ENCODE measurements at places on chromosomes 1 and 21.

DNA sequence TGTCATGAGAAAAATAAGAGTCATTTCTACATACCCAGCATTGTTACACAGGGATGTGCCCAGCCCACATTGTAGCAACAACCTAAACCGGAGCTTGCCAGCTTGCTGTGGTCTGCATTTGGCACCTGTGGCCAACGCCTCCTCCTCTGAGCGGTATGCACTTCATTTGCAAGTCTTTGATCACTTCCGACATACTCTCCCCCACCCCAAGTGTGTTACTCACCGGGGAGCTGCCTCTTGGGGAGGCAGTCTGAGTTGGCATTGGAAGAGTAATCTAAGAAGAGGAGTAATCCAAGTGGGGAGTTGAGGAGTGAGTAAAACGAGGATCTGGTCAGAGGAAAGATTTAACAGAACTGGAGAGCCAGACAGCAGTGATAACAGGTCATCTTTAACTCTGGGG lies 3.8 kb downstream of the BCL9 start:
- no peak for DNase-seq

- DNase-seq = no peak
Measured at GRCh38 chr1:182410620-182411273, 10.3 kb upstream of the TEDDM1 start.

- DNase-seq = no peak
Measured at GRCh38 chr1:247216261-247216660, 39.6 kb upstream of the VN1R5 start.

DNA sequence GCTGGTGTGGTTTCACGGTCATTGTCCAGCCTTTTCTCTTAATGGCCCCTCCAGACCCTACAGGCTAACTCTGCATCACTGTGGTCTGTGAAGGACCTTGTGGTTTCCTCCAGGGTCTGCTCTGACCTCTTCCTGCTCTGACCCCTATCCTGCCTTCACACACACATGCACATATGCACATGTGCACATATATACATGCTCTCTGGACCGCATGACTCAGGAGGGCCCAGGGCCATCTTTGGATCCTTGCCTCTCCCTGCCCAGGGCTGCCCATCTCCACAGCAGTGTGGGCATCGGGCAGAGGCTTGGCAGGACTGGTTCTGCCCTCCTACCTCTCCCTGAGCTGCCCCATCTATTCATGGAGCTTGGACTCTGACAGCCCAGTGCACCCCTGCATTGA lies 510.9 kb downstream of the PTPRU start:
- DNase-seq = no peak

DNA sequence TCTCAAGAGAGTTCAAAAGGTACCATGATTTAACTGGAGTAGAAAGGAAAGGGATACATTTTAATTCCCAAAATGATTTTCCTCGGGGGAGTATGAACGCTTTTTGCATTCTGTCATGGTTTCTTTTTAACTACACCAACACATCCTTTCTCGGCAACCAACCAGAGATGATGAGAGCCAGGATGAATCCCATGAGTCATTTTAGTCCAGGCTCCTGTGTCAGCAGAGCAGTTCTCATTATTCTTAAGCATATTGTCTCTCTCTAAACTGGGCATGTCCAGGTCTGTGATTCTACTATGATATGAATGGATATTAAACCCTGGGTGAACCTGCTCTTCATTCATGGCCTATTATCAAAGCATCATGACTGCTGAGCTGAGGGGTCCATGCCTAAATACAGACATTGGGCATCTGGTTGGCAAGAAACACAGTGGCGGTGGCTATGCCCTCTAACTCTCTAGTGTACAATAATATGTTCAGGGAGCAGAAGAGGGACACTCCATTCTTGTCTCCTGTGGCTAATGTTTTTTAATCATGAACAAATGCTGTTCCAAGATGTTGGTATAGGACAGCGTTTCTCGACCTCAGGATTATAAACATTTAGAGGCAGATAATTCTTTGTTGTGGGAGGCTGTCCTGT lies 124.3 kb upstream of the ESRRG start:
- no peak for DNase-seq

- DNase-seq = peak; percentile 75
Measured at GRCh38 chr1:47333922-47334764, 553 bp downstream of the CMPK1 start.

DNA sequence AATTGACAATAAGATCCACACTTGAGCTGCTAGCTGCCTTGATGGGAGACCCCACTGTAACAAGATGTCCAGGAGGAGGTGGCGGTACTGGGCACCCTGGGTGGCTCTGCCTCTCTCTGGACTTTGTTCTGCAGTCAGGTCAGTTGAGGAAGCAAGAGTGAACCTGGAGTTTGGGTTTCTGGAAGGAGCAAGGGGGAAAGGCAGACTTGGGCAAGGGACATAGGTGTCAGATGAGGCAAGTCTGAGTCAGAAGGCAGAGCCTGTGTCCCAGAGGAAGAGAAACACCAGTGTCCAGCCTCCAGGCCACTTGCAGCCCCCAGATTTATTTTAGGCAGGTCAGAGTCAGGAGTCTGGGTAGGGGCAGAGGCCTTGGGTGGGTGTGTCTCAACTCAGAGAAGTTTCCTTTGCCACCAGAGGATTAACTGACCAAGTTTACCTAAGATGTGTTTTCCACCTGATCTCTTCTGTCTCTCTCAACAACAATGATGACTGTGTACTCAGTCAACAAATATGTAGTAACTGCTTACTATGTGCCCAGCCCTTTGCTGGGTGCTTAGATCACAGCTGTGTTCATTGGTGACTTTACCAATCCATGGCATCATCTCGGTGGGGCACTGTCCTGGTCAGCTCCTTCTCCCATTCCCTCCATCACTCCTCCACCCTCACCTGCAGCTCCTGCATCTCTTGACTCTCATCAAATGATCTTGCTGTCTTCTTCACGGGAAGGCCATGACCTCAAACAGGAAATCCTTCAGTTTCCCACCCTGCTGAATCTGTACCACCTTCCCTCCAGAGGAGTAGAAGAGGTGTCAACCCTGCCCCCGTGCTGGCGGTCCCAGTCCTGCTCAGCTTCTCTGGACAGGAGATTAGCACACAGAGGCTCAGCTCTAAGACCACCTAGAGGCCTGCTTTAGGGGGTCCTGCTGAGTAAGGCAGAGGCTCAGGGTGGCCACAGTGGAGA lies 36.6 kb downstream of the ELF3 start:
- DNase-seq = no peak

DNA sequence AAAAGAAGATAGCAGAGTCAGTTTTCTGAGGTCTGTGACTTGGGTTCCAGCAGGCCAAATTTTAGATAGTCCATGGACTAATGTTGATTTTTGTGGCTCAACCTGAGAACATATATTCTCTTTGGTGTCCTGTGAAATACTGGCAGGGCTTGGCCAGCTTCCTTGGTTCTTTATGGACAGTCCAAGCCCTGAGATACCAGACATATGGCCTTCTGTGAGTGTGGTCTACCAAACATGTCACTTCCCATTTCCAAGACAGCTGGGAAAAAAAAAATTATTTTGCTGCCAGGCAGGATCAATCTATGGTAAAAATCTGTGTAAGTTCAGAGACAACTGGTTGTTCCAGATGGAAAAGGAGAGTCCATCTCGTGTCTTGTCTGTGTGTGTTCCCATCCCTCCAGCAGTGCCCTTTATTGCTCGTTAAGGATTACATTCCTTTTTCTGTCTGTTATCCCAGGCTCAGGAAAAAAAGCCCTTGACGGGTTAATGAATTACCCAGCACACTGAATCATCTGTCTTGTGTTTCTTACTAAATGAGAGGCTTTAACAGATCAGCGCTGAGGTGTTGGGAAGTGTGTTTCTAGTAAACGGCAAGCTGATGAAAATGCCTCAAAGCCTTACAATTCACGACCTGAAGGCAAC lies 33.4 kb upstream of the XPR1 start:
- peak; percentile 14 for DNase-seq

- no peak for DNase-seq
Measured at GRCh38 chr1:145962157-145963102, 1.9 kb downstream of the ANKRD34A start.

DNA sequence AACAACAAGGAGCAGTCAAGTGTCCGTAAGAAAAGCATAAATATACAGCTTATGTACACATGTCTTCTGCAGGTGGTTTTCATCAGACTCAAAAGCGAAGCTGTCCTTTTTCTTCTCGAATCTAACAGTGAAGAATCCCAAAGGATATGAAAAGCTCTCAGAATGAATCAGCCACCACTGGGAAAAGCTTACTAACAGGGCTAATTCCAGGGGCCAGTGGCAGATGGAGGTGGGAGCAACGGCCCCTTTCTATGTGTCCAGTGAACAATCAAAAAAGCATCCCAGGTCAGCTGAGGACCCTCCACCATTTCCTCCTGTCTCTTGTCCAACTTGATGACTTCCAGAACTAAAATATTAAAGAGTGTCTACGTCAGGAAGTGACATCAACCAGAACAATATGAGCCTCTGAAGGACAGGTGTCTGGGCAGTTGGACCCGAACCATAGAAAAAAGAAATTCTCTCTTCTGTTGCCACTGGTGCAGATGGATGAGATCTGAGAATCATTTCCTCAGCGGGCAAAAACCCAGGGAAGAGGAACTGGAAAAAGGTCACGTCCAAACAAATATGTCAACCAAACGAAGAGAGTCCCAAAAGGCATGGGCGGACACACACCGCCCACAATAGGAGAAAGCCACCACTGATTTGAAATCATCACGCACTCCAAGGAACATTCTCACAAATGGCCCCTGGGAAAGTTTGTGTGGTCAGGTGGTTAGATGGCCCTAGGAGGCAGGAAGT lies 70.4 kb upstream of the TIAM1 start:
- DNase-seq = no peak
